ENCODE measurements at places on chromosomes 7 and 10. TPM values are rescaled to one million over a fixed set of nuclear protein-coding genes. Genes with fewer than 3 reads are reported as not detected.

- no peak overlapping the region for H3K27ac ChIP-seq
- DNase-seq, result no peak
- H3K4me3 ChIP-seq, result no peak overlapping the region
Measured at GRCh38 chr7:27615420-27616185, 47.1 kb downstream of the HIBADH start.

DNA sequence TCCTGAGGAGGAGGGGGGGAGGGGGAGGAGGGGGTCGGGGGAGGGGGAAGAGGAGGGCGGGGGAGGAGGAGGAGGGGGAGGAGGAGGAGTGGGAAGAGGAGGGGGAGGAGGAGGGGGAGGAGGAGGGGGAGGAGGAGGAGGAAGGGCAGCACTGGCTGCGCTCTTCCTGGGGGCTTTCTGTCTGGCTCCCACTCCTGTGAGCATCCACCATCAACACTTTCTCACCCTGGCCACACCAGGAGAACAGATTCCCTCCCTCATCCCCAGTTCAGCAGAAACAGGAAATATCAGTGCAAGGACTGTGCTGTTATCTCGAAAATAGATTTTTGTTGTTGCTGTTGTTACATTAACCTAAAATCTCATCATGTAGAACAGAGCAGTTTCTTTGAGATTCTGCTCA, 530.5 kb downstream of the ACTR3B start:
- H3K27me3 ChIP-seq, result no peaks in the 10 kb centered on the region
- no peaks in the 10 kb centered on the region for H3K4me1 ChIP-seq
- H3K27ac ChIP-seq, result no peak overlapping the region

- H3K4me3 ChIP-seq, result no peak overlapping the region
- no peaks in the 10 kb centered on the region for H3K36me3 ChIP-seq
- no peak overlapping the region for H3K27ac ChIP-seq
- H3K4me1 ChIP-seq, result no peaks in the 10 kb centered on the region
Measured at GRCh38 chr7:45292481-45292880, 134.9 kb downstream of the RAMP3 start.

The MPLKIP gene
- 71.8 TPM for polyA plus RNA-seq

- peaks cover 43% of the 10 kb centered on the region for H3K36me3 ChIP-seq
- DNase-seq, result peak; percentile 14
- peak overlapping the region; percentile 85 for H3K4me3 ChIP-seq
- H3K27ac ChIP-seq, result peak overlapping the region; percentile 98
Measured at GRCh38 chr7:155644971-155645509, 579 bp downstream of the RBM33 start.

GRCh38 chr7:152588350-152588749, 87.6 kb downstream of the XRCC2 start:
- H3K27ac ChIP-seq, result no peak overlapping the region
- H3K36me3 ChIP-seq, result no peaks in the 10 kb centered on the region
- no peak overlapping the region for H3K4me3 ChIP-seq
- H3K27me3 ChIP-seq, result no peaks in the 10 kb centered on the region
- no peak for DNase-seq
- no peaks in the 10 kb centered on the region for H3K4me1 ChIP-seq

- peaks cover 5% of the 10 kb centered on the region for H3K36me3 ChIP-seq
- no peak overlapping the region for H3K27ac ChIP-seq
- H3K4me3 ChIP-seq, result no peak overlapping the region
- no peak for DNase-seq
- no peaks in the 10 kb centered on the region for H3K27me3 ChIP-seq
- H3K4me1 ChIP-seq, result no peaks in the 10 kb centered on the region
Measured at GRCh38 chr10:21751341-21752310, 217.6 kb downstream of the MLLT10 start.

DNA sequence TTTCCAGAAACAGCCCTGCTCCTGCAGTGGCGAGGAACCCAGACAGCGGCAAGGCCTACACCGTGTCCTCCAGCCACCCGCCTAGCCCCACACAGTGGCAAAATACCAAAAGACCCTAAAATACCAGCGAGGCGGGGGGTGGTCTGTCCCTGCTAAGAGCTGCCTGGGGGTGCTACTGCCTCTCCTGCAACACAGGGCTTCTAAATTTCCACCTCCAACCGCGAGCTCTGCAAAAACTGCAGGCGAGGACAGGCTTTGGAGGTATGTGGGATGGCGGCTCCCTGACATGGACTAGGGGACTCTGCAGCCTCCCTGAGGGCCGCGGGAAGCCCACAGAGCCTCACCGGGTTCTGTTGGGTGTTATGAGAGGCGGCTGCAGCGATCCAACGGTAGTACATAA, 122.3 kb downstream of the WDR37 start:
- no peak overlapping the region for H3K27ac ChIP-seq
- no peaks in the 10 kb centered on the region for H3K36me3 ChIP-seq

DNA sequence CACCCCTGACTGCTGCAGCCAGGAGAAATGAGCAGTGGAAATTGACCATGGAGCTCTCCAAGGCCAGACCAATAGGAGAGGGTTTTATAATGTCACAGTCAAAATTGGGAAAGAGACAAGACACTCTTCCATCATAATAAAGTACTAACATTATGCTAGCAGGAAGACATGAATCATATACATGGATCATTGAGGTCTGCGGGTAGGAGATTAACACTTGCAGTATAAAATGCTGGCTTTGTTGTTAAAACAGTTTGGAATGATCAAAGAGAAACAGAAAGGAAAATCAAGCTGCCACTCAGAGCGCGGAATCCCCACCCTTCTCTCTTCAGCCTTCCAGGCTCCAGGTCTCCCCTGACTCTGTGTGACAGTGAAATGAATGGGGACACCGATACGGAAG, 53.4 kb upstream of the CALN1 start:
- DNase-seq, result no peak
- H3K4me1 ChIP-seq, result no peaks in the 10 kb centered on the region
- H3K27me3 ChIP-seq, result no peaks in the 10 kb centered on the region
- no peak overlapping the region for H3K27ac ChIP-seq
- no peak overlapping the region for H3K4me3 ChIP-seq

The GIGYF1 gene
- 0.34 TPM for polyA plus RNA-seq

- H3K27ac ChIP-seq, result peak overlapping the region; percentile 55
- no peaks in the 10 kb centered on the region for H3K27me3 ChIP-seq
- H3K4me1 ChIP-seq, result peaks cover 20% of the 10 kb centered on the region
- no peak overlapping the region for H3K4me3 ChIP-seq
- peak; percentile 71 for DNase-seq
- no peaks in the 10 kb centered on the region for H3K36me3 ChIP-seq
Measured at GRCh38 chr10:61465901-61466632, 12.9 kb upstream of the TMEM26 start.

GRCh38 chr7:158030566-158030965, 557.1 kb downstream of the PTPRN2 start:
- H3K4me3 ChIP-seq, result no peak overlapping the region
- no peaks in the 10 kb centered on the region for H3K27me3 ChIP-seq
- no peak overlapping the region for H3K27ac ChIP-seq
- no peaks in the 10 kb centered on the region for H3K4me1 ChIP-seq
- DNase-seq, result no peak

The MINPP1 gene
- polyA plus RNA-seq, result 9.0 TPM

DNA sequence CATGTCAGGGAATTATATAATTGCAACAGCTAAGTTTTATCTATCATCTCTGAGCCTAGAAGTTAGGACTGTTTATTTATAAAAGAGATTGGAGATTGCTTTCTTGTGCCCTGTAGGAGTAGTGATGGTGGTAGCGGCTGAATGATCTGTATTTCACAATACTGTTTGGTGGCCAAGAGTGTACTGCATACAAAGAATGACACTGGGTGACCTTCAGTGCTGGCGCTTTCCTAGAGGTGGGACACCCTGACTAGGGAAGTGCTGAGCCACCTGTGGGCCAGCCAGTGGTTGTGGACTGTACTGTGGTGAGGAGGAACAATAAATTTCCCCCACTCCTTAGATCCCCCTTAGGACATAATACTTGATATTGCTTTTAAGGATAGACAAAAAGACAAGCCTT, 53.0 kb downstream of the COPG2 start:
- H3K4me1 ChIP-seq, result no peaks in the 10 kb centered on the region
- no peaks in the 10 kb centered on the region for H3K27me3 ChIP-seq
- H3K4me3 ChIP-seq, result no peak overlapping the region
- DNase-seq, result no peak
- peaks cover 43% of the 10 kb centered on the region for H3K36me3 ChIP-seq
- H3K27ac ChIP-seq, result no peak overlapping the region

The MARVELD1 gene
- 3.7 TPM for polyA plus RNA-seq

The FAM237B gene
- polyA plus RNA-seq, result not detected

- H3K27ac ChIP-seq, result no peak overlapping the region
- H3K27me3 ChIP-seq, result no peaks in the 10 kb centered on the region
- H3K4me3 ChIP-seq, result no peak overlapping the region
- DNase-seq, result no peak
- no peaks in the 10 kb centered on the region for H3K36me3 ChIP-seq
- H3K4me1 ChIP-seq, result peaks cover 20% of the 10 kb centered on the region
Measured at GRCh38 chr7:41688012-41688625, 14.8 kb downstream of the INHBA start.

- no peak overlapping the region for H3K4me3 ChIP-seq
- no peaks in the 10 kb centered on the region for H3K36me3 ChIP-seq
- H3K4me1 ChIP-seq, result no peaks in the 10 kb centered on the region
- DNase-seq, result no peak
- no peaks in the 10 kb centered on the region for H3K27me3 ChIP-seq
Measured at GRCh38 chr10:126651467-126651866, 19.0 kb downstream of the C10orf90 start.

DNA sequence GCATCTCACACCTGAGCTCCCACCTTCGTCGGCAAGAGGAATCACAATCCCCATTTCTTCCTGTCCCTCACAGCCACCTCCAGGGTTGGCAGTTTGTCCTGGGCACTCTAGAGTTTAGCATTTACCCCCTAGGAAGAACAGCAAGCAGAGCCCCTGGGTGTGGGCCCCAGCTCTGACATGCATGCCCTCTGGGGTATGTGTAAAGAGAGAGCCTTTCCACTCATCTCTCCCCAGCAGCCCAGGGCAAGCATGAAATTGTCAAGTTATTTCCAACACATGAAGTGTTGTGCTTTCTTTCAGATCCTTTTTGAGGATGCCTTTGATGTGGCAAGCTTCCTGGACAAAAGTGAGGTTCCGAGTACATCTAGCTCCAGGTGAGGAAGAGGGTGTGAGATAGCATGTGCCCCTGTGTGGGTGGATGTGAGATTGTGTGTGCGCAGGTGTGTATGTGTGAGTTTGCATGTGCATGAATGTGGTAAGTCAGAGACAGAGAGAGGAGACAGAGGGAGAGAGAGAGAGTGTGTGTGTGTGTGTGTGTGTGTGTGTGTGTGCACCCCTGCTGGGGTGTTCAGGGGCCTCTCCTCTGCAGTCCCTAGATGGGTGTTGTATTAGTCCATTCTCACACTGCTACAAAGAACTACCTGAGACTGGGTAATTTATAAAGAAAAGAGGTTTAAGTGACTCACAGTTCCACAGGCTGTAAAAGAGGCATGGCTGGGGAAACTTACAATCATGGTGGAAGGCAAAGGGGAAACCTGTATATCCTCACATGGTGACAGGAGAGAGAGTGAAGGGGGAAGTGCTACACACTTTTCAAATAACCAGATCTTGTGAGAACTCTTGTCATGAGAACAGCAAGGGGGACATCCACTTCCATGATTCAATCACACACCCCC, 18.1 kb downstream of the STRA8 start:
- no peaks in the 10 kb centered on the region for H3K36me3 ChIP-seq
- H3K27ac ChIP-seq, result no peak overlapping the region
- H3K4me3 ChIP-seq, result no peak overlapping the region

GRCh38 chr10:7686351-7687171, 16.6 kb upstream of the ITIH2 start:
- H3K36me3 ChIP-seq, result no peaks in the 10 kb centered on the region
- no peaks in the 10 kb centered on the region for H3K4me1 ChIP-seq
- no peak overlapping the region for H3K4me3 ChIP-seq
- H3K27me3 ChIP-seq, result peaks cover 2% of the 10 kb centered on the region
- no peak for DNase-seq
- H3K27ac ChIP-seq, result no peak overlapping the region

GRCh38 chr10:32149252-32149955, 93.2 kb upstream of the KIF5B start:
- no peak for DNase-seq
- H3K4me1 ChIP-seq, result no peaks in the 10 kb centered on the region
- H3K4me3 ChIP-seq, result no peak overlapping the region
- no peaks in the 10 kb centered on the region for H3K27me3 ChIP-seq

- H3K36me3 ChIP-seq, result no peaks in the 10 kb centered on the region
- H3K27me3 ChIP-seq, result no peaks in the 10 kb centered on the region
- no peak for DNase-seq
Measured at GRCh38 chr7:39670052-39670451, 46.7 kb downstream of the RALA start.

- H3K4me1 ChIP-seq, result no peaks in the 10 kb centered on the region
- H3K27me3 ChIP-seq, result no peaks in the 10 kb centered on the region
- no peak overlapping the region for H3K4me3 ChIP-seq
Measured at GRCh38 chr7:92698237-92698841, 108.1 kb upstream of the FAM133B start.

The HOXA2 gene
- not detected for polyA plus RNA-seq

DNA sequence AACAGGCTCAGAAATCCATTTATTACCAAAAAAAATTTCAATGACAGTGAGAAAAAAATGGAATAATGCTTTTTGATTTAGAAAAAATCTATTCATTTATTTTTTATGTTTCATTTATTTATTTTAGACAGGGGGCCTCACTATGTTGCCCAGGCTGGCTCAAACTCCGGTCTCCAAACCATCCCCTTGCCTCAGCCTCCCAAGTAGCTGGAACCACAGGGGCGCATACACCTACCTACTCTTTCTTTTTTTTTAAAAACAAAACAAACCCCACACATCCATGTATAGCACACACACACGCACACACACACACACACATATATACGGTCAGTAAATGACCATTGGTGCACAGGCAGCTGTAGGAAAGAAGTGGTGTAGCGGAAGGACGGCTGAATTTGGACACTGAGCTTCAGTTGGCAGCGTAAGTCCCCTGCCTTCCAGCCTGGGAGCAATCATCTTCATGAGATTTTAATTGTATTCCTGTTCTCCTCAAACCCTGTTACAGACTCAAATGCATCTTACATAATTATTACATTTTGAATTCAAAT, 28.8 kb downstream of the ARL4A start:
- H3K4me3 ChIP-seq, result no peak overlapping the region
- H3K4me1 ChIP-seq, result peaks cover 51% of the 10 kb centered on the region
- H3K36me3 ChIP-seq, result no peaks in the 10 kb centered on the region
- H3K27ac ChIP-seq, result peak overlapping the region; percentile 11

- peaks cover 45% of the 10 kb centered on the region for H3K4me1 ChIP-seq
- H3K36me3 ChIP-seq, result peaks cover 11% of the 10 kb centered on the region
- H3K27ac ChIP-seq, result no peak overlapping the region
- no peaks in the 10 kb centered on the region for H3K27me3 ChIP-seq
- peak; percentile 72 for DNase-seq
- H3K4me3 ChIP-seq, result no peak overlapping the region
Measured at GRCh38 chr7:5665094-5666025, 116.1 kb downstream of the RNF216 start.

DNA sequence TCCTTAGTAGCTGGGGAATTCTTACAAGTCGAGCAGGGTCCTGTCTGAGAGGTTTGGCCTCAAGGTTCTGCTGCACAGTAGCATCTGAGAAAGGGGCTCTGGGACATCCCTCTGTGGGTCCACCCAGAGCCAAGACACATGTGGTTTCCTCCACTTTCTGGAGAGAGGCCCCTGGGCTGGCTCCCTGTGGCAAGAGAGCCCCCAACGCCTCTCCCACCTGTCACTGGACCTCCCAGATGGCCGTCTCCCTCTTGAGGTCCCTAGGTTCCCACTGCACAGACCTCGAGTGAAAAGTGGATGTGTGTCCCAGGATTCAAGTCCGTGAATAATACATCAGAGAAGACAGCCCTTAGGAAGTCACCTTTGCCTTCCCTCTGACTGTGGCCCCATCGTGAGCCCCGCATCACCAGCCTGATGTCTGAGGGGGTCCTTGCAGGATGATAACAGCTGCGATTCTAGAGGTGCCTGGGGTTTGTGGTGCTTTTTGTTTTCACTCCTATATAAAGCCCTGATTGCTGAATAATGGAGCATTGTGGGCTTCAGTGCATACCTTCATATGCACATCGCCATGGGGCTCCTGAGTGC, 319.0 kb downstream of the GLRX3 start:
- H3K27ac ChIP-seq, result no peak overlapping the region
- DNase-seq, result no peak
- no peaks in the 10 kb centered on the region for H3K27me3 ChIP-seq
- H3K4me1 ChIP-seq, result no peaks in the 10 kb centered on the region
- H3K36me3 ChIP-seq, result no peaks in the 10 kb centered on the region
